ENCODE measurements at places on chromosomes 1 and 21.
A peak's percentile ranks its signal among the peaks of the same experiment; 100 is the strongest.

DNA sequence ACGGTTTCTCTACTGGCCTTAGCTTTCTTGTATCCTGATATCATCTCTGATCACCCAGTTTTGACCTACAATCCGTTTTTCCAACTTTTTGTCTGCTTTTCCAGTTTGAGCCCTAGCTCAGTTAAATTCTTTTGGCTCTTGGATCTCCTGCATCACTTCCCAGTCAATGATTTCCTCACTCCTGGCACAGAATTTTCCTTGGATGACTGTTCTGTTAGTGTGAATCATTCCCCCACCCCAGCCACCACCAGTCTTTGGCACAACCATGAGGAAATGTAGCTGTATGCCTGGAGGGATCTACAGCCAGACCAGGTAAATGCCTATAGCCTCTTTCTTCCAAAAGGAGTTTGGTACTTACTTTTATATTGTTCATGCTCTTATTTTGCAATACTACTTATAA lies 187.2 kb upstream of the PTGFR start:
- no peak for DNase-seq

DNA sequence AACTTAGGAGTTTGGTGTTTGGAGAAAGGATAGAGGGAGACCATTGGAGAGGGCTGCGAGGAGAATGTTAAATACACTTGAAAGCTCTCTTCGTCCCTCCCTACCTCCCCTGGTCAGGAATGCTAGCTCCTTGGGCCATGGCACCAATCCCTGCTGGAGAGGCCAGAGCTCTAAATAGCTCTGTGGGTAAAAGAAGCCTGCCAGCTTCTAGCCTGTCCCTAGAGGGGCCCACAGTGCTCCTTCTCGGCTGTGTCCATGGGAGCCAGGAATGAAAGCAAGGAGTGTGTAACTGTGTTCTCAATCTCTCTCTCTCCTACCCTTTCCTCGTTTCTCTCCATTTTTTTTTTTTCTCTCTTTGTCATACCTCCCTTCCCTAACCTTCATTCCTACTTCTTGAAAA lies at the start of gene CCDC190:
Gene CCDC190 (minus strand): TSS at position 75 of the 400 bp plus-strand sequence. CDS start 1,529 bp downstream, outside the sequence.
- DNase-seq, result no peak

DNA sequence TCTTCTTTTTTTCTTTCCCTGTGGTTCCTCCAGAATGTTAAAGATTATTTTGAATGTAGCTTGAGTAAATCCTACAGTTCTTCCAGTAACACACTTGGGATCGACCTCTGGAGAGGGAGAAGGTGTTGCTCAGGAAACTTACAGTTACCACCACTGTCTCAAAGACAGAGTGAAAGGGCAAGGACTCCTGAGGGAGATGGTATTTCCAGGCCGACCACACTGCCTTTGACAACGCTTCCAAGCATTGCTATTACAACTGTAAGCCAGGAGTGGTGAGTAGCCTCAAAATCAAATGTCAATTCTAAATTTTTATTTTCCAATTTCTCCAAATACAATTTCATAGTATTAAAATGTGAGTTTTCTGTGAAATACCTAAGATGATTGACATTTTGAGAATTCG lies 125.9 kb downstream of the PDE4B start:
- no peak for DNase-seq

- DNase-seq, result no peak
These were observed 169.0 kb downstream of the CHRM3 start for GRCh38 chr1:239555350-239555749.

DNA sequence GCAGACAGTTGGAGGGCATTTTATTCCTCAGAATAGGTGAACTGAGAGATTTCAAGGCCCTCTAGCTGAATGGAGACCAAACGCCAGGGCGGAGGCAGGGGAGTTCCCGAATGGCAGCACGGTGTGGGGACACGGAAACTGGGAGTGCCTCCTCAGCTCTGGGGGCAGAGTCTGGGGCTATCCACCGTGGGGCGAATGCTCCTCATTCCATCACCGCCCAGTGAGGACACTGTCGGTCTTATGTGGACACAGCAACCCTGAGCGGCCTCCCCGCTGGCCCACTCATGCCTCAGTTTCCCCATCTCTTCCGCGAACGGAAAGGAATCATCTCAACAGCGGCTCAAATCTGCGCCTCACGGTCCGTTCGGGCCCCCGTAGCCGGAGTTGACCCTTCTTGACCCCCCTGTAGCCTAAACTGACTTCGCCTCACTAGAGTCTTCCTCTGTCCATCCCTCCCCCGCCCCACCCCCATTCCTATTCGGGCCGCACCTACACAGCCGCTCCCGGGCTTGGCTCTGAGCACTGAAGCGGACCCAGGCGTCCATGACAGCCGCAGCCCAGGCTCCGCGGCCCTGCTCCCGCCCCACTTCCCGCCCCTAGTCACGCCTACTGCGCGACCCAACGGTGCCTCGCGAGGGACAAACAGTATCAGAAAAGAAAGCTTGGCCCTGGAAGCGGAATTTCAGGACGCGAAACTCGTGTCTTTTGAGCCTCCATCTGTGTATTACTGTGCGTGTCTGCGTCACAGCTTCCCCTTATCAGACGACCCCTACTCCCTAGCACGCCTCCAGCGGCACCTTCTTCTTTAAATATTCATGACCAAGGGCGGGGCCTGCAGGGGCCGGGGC lies at the start of gene PEX11B:
Gene PEX11B (minus strand): TSS at position 574 of the 848 bp plus-strand sequence. CDS start 29 bp downstream, at position 545.
- DNase-seq, result peak; percentile 93

DNA sequence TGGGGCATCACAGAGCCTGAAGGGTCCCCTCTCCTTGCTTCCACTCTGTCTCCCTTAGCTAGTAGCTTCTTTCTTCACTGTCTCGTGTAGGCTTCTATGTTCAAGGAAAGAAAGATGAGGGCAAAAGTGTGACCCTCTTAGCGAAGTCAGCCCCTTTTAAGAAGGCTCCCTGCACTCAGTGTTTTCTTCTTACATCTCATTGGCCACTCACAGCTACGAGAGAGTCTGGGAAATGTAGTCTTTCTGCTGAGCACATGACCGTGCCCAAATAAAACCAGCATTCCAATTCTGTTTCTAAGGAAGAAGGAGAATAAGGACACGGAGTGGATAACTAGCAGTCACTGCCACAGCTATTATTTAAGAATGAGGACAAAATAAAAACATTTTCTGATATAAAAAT lies 104.9 kb upstream of the TNR start:
- no peak for DNase-seq

DNA sequence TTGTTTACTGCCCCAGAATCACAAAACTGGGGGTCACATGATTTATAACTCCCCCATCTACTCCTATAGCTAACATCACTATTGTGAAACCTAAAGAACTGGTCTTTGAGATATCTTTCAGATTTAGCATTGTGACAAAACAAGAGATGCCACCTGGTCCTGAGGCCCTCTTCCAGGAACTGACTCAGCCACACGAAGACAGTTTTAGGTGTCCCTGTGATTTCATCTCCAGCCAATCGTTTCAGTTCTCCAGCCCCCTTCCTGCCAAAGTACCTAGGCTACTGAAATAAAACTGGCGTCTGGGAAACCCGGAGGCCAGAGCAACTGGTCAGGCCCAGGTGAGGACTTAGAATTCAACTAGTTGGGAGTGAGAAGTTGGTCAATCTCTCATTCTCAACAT lies 36.6 kb downstream of the TBX19 start:
- DNase-seq, result no peak

GRCh38 chr1:181482521-181483284 lies 614 bp upstream of the CACNA1E start:
- DNase-seq, result no peak

GRCh38 chr1:95168761-95169351 lies 51.7 kb downstream of the TLCD4 start:
- no peak for DNase-seq

- no peak for DNase-seq
These were observed 2.7 kb upstream of the PRXL2B start for GRCh38 chr1:2583871-2584351.

DNA sequence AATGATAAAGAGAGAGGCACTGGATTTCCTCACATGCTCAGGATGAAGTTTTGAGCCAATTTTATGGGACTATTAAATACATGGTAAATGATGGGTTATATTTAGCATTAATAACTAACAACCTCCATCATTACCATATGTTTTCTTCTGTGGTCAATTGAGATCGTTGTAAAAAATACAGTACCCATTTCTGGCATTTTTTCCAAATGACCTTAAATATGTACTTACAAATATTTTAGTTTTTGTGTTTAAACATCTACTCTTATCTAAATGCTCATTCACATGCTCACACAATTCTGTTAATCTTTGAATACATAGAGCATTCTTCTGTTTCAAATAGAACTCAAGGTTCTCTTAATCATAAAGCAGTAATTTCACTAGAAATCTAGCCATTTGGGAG lies 330.0 kb upstream of the BRINP3 start:
- DNase-seq, result no peak

- no peak for DNase-seq
These were observed 107.5 kb downstream of the ZNF281 start for GRCh38 chr1:200302192-200302920.

GRCh38 chr1:18953731-18954231 lies 2.7 kb downstream of the IFFO2 start:
- DNase-seq, result no peak

GRCh38 chr1:43434256-43434655 lies 19.5 kb downstream of the HYI start:
- no peak for DNase-seq

- no peak for DNase-seq
These were observed 3.0 kb downstream of the ZNF436 start for GRCh38 chr1:23366598-23366997.

DNA sequence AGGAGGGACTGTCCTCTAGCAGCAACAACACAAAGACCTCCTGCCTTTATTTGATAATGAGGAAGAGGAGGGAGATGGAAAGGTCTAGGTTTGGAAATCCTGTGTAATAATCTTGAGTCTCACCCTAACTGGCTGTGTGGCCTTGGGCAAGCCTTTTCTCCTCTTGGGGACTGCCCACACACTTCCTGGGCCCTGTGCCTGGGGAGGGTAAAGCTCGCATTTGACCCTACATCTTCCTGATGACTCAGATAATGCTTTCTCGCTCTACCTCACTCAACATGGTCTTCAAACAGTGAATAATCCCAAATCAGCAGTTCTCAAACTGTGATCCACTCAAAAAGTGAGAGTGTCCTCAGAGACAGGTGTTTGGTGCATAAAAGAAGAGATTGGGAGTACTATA lies 81.2 kb downstream of the VWA5B1 start:
- DNase-seq, result no peak

DNA sequence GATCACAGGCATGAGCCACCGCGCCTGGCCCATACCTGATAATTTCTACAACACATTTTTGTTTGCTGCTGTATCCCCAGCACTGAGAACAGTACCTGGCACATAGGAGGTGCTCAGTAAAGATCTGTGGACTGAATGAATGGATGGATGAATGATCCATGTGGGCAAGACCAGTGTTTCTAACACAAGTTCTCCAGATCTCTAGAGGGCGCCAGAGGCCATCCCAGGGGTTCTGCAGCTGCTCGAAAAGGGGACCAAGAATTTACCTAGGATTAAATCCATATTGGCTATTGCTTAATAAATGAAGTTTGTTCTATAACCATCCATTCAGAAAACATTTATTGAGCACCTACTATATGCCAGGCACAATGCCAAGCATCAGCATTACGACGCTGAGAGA lies 167.7 kb downstream of the ACTL8 start:
- DNase-seq, result no peak

DNA sequence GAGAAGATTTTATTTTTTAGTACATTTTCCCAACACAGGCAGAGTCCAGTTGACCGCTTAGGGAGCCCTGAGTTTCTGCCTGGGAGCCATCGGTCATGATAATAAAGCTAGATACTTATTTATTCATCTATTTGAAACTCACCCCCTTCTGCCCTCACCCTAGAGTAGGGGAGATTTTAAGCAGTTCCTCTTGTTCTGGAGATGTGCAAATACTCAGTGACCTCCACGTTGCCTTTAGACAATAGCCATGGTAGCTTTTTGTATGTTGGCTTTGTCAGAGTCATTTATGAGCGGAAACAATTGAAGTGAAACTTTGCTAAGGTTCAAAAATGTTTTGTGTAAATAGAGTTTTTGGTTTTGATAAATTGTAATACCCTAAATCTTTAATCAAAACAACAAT lies 45.7 kb upstream of the PLPPR4 start:
- DNase-seq, result no peak

DNA sequence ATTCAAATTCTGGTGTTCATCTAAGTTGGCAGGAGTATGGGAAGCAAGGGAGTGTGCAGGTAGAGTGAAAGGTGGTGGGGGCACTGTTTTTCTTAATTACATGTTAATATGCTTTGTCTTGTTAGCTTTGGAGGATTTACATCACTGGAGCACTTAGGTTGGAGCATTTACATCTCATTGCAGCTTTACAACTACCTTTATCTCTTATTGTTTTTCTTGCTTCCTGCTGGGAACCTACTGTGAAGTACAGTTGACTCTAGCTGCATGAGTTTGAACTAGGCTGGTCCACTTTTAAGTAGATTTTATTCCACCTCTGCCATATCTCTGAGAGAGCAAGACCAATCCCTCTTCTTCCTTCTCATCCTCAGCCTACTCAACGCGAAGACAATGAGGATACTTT lies 554.8 kb upstream of the B3GALT2 start:
- DNase-seq, result no peak

DNA sequence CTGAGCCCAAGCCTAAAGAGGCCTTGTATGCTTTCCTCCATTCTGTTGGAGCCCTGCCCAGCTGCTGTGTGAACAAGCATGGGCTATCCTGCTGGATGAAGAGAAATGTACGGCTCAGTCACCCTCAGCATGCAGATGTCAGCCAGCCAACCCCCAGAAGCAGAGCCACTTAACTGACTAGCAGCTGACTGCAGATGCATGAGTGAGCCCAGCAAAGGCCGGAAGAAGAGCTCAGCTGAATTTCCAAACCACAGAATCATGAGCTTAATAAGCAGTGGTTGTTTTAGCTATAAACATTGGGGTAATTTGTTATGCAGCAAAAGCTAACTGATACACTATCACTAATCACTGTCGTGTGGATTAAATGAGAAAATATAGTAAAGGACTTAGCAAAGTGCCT lies 39.0 kb downstream of the FOXO6 start:
- no peak for DNase-seq

GRCh38 chr1:99829269-99829668 lies 20.9 kb upstream of the AGL start:
- no peak for DNase-seq

- DNase-seq, result no peak
These were observed 5.0 kb upstream of the RPL5 start for GRCh38 chr1:92826792-92827191.

GRCh38 chr1:156458181-156458503 lies 42.4 kb downstream of the MEF2D start:
- DNase-seq, result no peak

- DNase-seq, result no peak
These were observed 60.5 kb downstream of the TESK2 start for GRCh38 chr1:45430490-45430889.

GRCh38 chr1:77925956-77926355 lies 37.5 kb downstream of the NEXN start:
- no peak for DNase-seq

All from right renal cortex interstitium (tissue), 3 donors.